Tibial nerve (tissue), 4 donors: ENCODE measurements at places on chromosomes 5 and 9. TPM values are rescaled to one million over a fixed set of nuclear protein-coding genes. Genes with fewer than 3 reads are reported as not detected.

The ADRA1B gene
- 3.6 TPM for total RNA-seq

DNA sequence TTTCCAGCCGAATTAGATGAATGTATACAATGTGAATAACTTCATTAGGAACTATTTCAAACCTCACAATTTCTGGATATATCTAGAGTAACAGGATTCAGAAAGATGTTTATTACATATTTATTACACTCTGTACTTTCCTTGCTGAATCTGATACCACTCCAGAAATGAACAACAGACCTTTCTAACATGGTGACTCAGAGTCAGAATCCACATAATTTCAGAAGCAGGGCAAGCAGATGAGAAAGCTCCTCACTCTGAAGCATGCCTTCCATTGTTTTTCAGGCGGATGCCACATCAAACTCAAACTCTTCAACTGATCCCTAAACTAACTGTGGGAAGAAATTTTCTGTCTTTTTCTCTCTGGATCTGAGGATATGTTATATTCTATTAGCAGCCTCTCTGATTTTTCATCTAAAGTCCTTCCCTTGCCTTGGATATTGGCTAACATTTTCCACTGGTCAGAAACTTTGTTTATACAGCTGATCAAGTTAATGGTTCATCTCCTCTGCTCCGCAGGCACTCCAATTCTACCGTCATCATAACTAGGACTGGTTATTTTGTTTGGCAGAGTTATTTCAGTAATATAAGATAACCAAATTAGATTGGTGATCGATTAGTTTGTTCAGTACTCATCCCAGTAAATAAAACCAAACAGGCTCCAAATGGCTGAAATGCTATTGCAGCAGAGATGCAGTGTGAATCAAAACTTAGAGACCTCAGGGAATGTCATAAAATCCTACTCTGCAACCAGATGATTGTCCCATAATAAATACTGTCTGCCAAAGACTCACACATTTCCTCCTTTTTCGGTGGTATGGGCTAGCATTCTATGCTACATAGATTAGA, 556.0 kb downstream of the EBF1 start:
- peak; percentile 34 for DNase-seq

DNA sequence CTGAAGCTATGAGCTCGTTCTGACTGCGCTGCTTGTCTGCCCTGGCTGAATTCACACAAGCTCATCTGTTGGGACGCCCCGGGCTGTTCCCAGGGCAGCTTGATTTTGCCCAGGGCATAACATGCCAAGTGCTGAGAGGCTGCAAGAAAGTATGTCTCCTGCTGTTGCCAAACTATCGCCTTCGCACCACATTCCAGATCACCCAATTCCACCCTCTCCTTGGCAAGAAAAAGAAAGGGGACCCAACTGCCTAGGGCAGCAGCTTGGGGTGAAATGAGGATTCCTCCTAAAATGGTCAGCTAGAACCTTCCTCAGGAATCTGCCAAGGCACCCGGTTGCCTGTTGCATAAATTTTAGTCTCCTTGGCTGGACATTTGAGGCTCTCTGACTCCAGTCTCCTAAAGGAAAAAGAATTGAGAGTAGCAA, 21.2 kb downstream of the COL15A1 start:
- no peak for DNase-seq

- DNase-seq = no peak
Observed at GRCh38 chr5:124395287-124395686, 351.2 kb downstream of the ZNF608 start.

DNA sequence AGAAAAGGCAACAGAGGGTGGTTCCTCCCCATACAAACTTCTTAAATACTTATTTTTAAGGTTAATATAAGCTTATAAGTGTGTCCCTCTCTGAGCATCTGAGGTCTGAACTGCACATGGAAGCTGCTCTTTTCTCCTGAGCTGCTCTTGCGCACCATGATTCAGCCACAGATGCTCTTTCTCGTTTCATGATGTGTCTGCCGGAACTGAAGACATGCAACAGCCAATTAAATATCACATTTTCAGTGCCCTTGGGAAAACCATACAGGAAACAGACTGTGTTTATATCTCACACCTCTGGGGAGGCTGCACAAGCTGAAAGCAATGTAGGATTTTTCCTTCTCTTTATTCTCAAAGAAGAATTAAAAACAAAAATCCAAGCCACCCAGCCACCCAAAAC, 96.8 kb upstream of the NREP start:
- no peak for DNase-seq

The SPOCK1 gene
- total RNA-seq = 39.8 TPM

The RNF183 gene
- total RNA-seq = not detected

GRCh38 chr5:54309691-54310432, 511 bp downstream of the ARL15 start:
- peak; percentile 18 for DNase-seq
